Activated naive CD4-positive, alpha-beta T cell treated with anti-CD3 and anti-CD28 coated beads for 36 hours (primary cell): ENCODE measurements at places on chromosomes 4 and X.
A peak's percentile ranks its signal among the peaks of the same experiment; 100 is the strongest.

- no peak for DNase-seq
These were observed 37.8 kb downstream of the PJA1 start for GRCh38 chrX:69127466-69127865.

DNA sequence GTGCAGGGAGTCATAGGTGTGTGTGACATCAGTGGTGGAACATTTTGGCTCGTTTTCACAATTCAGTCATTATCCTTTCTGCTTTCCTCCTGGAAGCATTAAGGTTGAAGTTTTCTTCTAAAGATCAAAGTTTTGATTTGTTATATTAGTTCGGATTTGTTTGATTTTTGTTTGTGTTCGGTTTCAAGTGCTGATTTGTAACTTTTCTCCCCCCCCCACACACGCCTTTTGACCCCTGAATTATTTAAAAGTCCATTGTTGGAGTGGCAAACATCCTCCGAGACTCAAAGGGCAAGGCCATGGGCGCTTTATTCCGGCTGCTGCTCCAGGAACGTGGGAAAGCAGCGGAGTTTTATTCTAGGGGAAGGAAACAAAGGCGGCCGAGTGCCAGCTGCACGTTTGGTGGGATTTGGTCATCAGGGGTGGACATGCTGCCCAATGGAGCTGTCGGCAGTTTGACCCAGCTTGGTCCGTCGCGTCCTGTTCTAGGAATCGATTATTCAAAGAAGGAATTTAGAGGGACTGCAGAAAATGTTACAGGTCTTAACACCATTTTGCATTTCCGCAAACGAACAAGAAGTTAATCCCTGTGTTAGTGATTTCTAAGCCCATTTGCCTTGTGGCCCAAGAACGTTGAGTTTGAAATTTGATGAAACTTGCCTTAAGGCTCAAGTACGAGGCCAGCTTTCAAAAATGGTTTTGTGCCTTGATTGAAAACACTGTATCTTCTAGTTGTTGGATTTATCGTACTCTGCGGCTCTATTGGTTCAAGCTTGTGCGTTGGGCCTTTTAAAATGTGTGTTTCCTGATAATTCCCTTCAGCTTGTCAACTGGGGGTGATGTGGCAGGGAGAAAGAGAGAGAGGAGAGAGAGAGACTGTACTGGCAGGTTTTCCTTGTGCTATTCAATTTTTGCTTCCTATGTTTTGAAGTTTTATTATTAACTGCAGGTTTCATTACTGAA is 565 bp upstream of the ZNF41 start:
- no peak for DNase-seq

- DNase-seq, result no peak
These were observed 465 bp downstream of the HNRNPH2 start for GRCh38 chrX:101408532-101408841.

GRCh38 chr4:125306533-125306932 is 8.2 kb upstream of the FAT4 start:
- no peak for DNase-seq

- DNase-seq, result no peak
These were observed 114.3 kb upstream of the NAP1L5 start for GRCh38 chr4:88811904-88812303.

DNA sequence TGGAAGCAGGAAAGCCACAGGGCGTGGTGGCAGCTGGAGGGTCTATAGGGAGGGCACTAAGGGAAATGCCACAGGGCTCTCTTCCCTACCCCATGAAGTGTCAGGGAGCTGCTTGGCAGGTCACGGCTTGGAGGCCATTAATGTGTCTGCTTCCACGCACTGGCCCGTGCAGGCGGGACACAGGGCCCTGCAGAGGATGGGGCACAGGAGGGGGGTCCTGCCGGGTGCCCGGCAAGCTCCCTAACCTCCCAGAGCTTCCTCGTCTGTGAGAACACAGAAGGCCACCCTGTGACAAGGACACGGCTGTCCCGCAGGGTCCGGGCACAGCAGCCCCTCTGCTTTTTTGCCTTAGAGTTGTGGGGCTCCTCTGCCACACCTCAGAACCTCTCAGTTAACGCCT is 25.5 kb downstream of the FAM53A start:
- DNase-seq, result no peak

DNA sequence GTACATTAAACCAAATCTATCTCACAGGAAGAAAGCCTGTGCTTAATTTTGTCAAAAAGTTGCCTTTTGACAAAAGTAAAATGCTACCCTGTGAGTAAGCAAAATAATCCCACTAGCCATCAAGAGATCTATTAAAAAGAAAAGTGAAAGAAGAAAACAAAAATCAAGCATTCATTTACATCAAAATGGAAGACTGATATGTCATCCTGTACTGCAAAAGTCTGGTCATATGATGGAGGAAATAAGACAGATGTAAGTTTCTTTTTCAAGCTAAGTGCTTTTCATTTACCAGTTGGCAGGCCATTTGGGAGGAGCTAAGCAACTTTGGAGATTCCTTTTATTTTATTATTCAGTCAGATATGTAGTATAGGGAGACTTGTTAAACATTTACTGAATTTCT is 387.4 kb downstream of the SPOCK3 start:
- no peak for DNase-seq

DNA sequence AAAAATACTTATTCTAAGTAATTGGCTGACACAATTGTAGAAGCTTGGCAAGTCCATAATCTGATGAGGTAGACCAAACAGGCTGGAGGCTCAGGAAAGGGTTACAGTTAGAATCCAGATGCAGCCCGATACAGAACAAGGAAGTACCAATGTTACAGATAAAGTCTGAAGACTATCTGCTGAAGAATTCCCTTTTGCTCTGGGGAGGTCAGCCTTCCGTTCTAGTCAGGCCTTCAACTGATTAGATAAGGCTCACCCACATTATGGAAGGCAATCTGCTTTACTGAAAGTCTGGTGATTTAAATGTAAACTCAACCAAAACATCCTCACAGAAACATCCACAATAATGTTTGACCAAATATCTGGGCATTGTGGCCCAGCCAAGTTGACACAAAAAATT is 7.4 kb upstream of the DYNLT3 start:
- no peak for DNase-seq

DNA sequence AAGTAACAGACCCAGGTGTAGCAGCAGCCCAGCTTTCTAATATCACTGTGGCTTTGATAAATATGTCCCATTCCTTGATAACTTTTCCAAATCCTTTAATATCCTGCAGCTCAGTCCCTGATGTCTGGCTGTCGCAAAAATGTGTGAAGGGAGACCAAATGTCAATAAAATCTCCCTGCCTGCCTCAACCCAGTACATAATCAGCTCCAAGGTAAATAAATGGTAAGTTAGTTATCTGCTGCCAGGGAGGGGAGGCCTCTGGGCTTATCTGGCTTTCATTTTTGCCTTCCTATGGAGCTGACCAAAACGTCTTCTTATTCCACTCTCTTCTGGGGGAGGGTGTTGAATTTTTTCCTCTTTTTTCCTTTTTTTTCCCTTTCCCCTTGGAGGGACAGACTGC is 630.6 kb downstream of the MID1IP1 start:
- DNase-seq, result no peak

- DNase-seq, result peak; percentile 69
These were observed 81.9 kb upstream of the QRFPR start for GRCh38 chr4:121462660-121463261.
